ENCODE measurements at places on chromosomes 16 and 17.

DNA sequence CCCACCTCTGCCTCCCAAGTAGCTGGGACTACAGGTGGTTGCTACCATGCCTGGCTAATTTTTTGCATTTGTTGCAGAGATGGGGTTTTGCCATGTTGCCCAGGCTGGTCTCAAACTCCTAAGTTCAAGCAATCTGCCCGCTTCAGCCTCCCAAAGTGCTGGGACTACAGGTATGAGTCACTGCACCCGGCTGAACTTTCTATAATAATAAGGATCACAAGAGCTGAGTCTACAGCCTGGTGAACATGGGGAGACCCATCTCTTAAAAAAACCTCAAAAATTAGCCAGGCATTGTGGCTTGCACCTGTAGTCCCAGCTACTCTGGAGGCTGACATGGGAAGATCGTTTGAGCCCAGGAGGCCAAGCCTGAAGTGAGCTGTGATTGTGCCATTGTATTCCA, 53.5 kb downstream of the WDR59 start:
- DNase-seq = no peak

DNA sequence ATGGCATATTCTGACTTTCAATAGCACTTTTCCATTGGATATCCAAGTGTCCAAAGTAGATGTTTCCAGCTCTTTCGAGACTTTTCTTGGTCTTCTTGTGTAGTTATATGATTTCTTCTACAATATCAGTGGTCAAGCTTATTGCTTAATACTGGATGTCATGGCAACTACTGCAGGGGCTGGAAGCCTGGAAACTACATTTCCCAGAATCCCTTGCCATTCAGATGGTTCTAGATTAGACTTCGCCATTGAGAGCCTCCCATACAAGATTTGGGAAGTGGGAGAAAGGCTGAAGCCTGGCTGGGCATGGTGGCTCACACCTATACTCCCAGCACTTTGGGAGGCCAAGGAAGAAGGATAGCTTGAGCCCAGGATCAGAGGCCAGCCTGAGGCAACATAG, 153.6 kb downstream of the C16orf95 start:
- DNase-seq = no peak

DNA sequence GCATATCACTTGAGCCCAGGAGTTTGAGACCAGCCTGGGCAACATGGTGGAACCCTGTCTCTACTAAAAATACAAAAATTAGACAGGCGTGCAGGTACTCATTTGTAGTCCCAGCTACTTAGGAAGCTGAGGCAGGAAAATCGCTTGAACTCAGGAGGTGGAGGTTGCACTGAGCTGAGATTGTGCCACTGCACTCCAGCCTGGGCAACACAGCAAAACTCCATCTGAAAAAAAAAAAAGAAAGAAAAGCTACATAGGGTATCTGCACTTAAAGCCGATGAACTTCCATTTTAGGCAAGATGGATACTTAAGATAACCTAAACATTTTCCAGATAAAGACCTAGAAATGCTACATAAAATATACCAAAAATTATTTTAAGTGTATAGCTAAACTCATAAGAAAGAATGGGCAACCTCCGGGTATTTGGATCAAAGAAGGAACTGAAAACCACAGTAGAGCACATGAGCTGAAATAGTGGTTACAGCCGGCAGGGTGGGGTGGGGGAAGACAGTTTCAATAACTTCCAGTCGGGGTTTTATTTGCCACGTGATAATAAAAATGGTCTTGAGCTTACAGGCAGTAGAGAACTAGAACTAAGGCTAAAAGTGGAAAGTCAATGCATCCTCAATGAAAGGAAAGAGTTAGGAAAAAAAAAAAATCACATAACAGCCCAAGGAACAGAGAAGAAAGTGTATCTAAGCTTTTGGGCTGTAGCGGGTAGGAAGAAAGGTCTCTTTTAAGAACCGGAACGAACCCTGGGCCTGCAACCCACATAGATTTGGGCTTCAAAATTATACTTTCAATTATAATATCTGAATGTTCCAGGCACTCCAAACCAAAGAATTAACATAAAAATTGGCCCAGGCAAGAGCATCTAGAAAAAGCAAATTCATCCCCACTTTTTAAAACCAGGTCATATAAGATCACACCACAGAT, 53.1 kb downstream of the CFDP1 start:
- peak; percentile 60 for DNase-seq

- no peak for DNase-seq
Observed at GRCh38 chr16:75111961-75112733, 4.4 kb downstream of the LDHD start.

DNA sequence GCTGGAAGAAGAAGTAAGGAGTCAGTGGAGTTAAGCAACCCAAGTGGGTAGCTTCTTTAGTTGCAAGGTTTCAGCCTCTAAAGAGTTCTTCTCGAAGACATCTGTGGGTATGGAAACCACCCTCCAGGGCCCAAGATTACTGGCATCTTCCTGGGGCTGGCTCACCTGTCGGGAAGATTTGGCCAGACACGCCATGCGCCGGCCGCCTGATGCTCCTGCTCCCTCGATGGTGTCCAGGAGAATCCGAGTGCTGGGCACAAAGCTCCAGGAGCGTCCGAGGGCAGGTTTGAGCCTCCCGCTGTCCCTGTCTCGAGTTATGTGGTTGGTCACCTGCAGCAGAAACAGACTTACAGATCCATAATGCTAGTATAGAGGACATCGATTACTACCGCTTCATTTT, 18.6 kb downstream of the RAD51D start:
- no peak for DNase-seq

GRCh38 chr16:47732122-47732521, 271.0 kb downstream of the PHKB start:
- DNase-seq = no peak

DNA sequence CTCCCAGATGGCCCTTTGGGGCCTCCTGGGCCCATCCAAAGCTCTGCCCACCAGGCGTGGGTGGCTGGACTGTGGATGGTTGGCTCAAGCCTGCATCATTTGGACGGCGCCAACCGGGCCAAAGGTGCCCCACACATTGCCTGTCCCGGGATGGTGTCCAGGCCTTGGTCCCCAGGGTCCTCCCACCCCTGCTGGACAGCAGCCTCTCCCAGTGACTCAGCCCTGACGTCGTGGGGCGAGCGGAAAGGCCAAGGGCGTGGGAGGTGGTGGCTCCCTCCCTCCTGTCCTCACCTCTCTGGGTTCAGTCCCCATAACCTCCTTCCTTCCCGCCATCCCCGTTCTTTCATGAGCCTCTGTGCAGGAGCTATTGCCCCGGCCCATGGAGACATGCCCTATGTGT, 42.1 kb upstream of the DLX4 start:
- DNase-seq = no peak

DNA sequence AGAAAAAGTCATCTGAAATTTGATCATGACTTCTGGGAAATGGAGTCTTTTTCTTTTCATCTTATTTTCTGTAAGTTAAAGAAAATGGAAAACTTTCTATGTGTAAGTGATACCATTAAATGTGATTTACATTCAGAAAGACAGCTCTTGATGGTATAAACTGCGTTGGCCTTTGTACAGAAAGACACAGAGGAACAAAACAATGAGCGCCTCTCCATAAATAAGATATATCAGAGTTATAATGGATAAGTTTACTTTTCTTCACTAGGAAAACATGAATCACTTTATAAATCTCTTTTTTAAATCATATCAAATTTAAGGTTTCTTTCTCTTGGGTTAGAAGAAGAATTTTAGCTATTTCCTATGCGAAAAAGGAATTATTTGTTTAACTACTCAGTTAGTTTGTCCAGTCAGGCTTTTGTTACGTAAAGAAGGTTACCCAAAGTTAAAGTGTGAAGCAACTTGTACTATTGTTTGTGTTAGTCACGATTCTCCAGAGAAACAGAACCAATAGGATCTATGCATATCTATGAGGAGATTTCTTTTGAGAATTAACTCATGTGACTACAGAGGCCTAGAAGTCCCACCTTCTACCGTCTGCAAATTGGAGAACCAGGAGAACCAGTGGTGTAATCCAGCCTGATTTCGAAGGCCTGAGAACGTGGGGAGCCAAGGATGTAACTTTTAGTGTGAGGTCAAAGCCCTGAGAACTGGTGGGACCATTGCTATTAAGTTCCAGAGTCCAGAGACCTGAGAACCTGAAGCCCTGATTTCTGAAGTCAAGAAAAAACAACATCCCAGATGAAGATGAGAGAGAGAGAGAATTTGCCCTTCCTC, 295.4 kb upstream of the KCNJ16 start:
- DNase-seq = no peak

DNA sequence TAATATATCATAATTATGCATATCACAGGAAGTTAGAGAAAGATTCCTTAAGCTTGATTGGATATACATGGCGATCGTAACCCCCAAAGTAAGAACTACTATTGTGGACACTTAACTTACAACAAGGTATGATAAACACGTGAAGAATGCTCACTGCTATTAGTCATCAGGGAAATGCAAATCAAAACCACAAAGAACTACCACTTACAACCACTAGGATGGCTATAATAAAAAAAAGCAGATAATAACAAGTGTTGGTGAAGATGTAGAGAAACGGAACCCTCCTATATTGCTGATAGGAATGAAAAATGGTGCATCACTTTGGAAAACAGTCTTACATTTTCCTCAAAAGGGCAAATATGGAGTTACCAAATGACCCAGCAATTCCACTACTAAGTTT, 265.9 kb downstream of the SLC39A11 start:
- DNase-seq = no peak

DNA sequence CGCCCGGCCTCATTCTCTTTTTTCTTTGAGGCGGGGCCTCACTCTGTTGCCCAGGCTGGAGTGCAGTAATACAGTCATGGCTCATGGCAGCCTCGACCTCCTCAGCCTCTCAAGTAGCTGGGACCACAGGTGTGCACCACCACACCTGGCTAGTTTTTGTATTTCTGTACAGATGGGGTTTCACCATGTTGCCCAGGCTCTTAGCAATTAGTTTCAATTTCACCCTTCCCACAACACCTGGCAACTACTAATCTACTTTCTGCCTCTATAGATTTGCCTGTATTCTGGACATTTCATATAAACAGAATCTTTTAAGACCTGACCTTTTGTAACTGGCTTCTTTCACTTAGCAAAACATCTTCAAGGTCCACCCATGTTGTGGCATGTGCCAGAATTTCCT, 8.0 kb upstream of the NT5M start:
- no peak for DNase-seq

GRCh38 chr17:37693328-37693727, 50.1 kb upstream of the DDX52 start:
- DNase-seq = no peak

GRCh38 chr17:58329035-58329809, 627 bp upstream of the TSPOAP1 start:
- peak; percentile 80 for DNase-seq

- no peak for DNase-seq
Observed at GRCh38 chr17:45345554-45346215, 28.9 kb upstream of the MAP3K14 start.

GRCh38 chr17:72567774-72568173, 447.0 kb downstream of the SOX9 start:
- no peak for DNase-seq

- DNase-seq = no peak
Observed at GRCh38 chr16:22322021-22322471, 24.8 kb downstream of the POLR3E start.

DNA sequence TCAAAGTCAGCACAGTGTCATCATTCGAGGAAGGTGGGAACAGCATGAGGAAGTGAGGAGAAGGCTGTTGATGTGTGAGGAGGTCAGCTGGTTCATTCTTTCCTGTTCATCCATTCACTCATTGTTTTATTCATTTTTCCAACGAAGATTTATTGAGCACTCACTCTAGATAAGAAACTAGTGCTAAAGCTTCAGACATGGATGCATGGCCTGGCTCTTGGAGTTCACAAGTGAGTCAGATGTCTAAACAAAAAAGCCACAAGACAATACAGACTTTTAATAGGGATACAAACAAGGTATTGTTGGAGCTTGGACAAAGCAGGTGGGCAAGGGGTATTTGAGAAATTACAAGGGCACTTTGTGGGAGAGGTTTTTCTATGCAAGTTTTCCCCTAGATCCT, 31.3 kb upstream of the MPHOSPH6 start:
- no peak for DNase-seq

DNA sequence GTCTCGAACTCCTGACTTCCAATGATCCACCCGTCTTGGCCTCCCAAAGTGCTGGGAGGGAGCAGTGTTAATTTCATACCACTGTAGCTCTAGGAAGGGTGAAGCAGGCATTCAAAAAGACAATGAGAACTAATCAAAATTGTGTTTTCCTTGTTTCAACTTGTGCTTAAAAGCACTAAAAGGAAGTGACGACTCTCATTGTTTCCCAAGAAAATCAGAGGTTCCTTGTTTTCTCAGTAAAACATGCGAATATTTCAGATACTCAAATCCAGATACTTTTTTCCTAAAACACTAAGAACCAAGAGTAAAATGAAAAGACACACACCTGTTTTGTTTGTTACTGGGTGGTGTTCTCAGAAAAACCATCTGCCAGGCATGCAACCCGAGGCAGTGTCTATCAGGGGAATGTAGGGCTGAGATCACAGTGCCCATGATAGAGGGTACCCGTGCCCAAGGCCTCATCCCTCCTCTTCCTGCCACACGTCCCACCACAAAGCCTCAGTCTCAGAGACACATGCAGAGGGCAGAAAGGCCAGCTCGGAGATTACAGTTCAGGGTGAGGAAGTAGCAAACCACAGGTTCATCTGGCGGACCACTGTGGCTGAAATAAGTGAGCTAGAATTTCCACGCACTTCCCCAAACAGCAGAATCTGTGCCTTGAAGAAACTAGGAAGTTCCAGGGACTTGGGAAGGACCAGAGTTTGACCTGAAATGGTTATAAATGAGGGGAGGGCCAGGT, 33.7 kb downstream of the GINS3 start:
- peak; percentile 4 for DNase-seq

DNA sequence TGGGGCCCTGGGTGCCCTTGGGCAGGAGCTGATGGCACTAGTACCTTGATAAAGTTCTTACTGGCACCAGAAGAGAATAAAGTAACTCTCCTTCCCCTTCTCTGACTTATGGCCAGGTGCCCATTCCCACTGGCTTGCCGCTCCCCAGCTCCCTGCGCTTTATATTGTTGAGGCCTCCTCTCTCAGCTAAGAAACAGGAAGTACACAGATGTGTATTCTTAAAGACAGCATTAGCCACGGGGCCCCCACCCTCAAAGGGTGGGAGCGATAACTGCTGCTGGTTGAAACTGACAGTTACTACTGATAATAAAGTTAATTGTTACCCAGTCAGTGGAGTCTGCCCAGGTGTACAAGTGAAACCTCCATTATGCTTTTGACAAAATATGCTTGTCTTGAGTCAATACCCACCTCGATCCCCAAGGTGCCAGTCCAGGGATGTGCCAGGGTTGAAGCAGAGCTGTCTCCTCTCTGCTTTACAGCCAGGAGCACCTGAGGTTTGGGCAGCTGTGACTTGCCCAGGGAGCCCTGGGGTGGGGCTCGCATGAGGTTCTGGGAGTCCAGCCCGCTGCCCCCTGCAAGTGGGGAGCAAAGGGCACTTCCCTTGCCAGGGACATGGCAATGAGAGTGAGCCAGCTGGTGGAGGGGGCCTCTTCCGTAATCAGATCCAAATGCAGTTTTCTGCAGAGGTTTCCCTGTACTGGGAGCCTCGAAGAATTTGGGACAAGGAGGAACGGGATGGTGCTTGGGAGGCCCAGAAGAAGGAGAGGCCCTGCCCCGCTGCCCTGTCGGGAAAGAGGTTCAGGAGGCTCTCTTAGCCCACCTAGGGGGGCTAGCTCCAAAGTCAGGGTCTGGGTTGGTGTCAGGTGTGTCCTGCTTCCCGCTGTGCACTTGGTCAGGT, 5.4 kb upstream of the CLDN9 start:
- no peak for DNase-seq

- no peak for DNase-seq
Observed at GRCh38 chr16:2764718-2765117, 12.3 kb downstream of the SRRM2 start.

Data from CD4-positive, alpha-beta T cell treated with Interleukin-6 for 4 hours (primary cell).